ENCODE measurements at places on chromosomes 3 and 15.

DNA sequence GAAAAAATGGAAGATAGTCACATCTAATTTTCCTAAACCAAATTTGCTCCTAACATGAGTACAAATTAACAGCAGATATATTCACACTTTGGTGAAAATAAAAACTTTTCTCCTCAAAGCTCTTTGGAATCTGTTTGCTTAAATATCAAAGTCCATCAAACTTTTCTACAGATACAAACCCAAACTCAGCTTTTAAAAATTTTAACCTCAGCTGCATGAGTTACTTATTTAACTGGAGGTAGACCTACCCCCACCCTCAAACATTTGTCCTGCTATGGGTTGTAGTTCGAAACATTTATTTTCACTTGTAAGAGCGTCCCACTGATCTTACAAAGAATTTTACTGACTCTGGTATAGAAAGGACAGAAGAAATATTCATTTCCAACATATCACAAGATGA is 8.9 kb upstream of the XYLB start:
- no peak for DNase-seq

- no peak for DNase-seq
Measured at GRCh38 chr3:45381168-45381852, 7.1 kb upstream of the LARS2 start.

DNA sequence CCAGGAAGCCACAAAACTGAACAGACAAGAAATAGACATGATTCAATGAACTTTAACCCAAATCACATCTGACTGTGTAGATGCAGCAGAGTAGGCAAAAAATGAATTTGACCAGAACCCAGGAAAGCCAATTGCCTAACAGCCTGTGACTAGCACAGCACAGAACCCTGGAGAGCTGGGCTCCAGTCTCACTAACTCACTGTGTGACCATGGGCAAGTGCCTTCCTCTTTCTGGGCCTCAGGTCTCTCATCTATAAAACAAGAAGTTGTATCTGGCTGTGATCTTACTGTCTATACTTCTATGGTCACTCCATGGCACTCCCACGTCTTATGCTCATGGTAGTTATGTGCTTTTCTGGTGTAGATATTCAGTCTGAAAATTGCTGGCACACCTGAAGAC is 48.1 kb upstream of the USP3 start:
- no peak for DNase-seq

DNA sequence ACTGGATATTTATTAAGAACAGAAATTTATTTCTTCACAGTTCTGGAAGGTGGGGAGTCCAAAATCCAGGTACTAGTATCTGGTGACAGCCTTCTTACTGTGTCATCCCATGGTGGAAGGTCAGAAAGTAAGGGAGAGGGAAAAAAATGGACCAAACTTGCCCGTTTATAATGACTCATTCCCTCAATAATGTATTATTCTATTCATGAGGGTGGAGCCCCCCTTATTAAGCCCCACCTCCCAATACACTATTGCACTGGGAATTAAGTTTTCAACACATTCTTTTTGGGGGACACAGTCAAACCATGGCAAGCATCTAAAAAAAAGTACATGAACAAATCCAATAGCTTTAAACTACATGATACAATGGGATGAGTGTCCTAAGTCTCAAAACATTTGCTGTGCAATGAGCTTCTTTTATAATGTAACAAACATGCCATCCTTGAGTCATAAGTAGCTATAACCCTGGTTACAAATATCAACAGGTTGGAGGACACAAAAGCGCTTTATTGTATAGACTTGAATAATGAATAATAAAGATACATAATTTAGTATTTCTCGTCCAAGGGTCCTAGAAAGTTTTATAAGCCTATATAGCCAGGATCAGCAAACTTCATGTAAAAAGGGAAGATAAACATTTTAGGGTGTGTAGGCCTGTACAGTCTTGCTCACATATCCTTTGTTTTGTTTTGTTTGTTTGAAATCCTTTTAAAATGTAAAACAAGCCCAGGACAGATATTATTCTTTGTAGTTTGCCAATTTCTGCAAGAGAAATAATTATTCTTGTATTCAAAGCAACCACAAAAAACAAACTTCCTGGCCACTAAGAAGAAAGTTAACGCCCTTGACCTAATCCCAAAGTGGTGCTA is 160.6 kb upstream of the RAP2B start:
- no peak for DNase-seq

DNA sequence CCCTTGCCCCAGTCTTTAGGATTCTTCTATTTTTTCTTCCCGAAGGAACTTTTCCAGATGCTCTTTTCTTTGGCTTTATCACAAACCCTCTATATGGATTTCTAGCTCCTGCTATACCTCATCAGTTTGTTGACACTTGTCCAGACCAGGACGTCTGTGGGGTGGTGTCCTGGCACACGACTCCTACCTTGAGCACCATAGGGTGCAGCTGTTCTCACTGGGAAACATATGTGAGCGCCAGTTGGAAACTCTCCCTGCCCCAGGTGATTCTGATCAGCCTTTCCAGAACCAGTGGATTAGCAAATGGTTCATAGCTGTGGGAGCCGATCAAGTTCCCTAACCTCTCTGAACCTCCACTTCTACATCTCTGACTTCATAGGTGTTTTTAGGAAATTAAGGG is 40.6 kb upstream of the USP3 start:
- no peak for DNase-seq

GRCh38 chr3:65742914-65743313 is 295.8 kb downstream of the MAGI1 start:
- DNase-seq: no peak

GRCh38 chr15:74129586-74130154 is 716 bp upstream of the ISLR2 start:
- DNase-seq: no peak

DNA sequence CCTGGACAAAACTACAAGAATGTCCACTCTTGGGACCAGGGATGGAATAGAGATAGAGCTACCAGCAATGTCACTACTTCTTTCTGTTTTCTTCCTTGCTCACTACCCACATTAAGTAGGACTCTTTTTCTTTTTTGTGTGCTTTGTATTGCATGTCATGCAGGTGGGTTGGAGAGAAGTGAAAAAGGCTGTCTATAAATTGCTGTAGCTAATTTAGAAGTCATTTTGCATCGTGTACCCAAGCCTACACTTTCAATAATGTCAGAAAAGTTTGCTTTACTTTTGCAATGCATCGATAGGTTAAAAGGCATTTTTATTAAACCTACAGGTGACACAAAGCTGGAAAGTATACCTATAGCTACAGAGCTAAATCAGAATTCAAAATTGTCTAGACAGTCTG is 58.9 kb downstream of the GTF2E1 start:
- DNase-seq: no peak

DNA sequence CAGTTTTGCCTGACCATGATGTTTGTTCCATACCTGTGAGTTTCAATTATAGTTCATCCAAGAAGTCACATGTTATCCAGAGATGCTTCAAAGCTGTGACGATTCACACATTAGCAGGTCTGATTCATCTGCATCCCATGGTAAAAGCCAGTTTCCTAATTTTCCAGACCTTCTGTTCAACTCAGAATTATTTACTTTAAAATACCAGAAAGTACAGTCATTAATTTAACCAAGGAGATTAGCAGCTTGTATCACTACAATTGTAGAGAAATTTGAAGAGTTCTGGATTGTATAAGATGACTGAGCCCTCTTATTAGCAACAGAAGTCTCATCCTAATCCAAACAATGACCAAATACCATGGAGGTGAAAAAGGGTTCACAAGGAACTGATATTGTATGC is 76.1 kb upstream of the THBS1 start:
- DNase-seq: no peak

DNA sequence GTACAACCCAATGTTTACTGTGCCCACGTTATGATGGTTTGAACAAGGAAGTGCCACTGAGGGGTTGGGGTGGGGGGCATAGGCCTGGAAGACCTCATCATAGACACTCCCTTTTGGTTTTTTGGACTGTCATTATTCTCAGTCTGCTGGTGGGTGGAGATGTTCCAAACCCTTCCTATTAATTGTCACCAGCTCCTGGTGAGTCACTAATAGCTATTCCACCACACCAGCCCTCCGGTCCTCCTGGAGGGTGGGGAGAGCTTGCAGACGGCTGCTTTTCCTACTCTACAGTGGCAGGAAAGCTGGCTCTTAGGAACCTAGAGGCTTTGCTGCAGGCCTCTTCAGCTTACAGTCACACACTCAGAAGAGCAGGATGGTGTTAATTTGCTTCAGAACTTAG is 9.0 kb upstream of the COPG1 start:
- no peak for DNase-seq

DNA sequence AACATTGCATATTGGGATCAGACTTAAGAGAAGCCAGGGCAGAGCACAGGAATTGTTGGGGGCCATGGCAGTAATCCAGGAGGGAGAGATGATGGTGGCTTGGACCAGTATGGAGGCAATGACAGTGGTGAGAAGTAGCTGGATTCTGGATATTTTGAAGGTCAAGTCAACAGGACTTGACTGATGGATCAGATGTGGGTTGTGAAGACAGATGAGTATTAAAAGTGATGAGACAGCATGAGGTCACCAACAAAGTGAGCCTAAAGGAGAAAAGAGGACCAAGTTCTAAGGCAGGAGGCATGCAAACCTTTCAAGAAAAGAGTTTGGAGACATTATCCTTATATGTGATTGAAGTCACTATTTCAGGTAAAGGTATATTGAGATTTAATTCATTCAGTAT is 56.6 kb upstream of the TIPARP start:
- no peak for DNase-seq

DNA sequence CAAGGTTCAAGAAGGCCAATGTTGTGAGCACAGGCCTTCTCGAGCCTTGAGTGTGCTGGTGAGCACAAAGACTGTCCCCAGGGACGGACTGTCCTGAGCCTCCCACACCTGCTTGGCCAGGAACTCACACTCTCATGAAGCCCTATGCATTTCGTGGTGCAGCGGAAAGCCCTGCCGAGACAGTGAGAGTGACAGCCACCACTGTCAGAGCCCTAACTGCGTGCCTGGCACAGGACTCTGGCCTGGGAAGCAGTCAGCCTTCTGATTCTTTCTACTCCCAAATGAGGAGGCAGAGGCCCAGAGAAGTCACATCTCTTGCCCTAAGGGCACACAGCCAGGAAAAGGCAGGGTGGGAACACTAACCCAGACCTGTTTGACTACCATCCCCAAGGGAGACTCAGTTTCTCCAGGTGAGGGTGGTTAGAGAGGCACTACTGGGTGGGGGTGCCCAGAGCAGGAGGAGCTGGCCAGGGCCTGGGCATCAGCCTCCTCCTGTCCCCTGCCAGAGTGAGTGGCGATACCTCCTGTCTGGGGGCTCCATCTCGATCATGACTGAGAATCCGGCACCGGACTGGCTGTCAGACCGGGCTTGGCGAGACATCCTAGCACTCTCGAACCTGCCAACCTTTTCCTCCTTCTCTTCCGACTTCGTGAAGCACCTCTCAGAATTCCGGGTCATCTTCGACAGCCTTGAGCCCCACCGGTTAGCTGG is 50.8 kb downstream of the SEMA3G start:
- no peak for DNase-seq

DNA sequence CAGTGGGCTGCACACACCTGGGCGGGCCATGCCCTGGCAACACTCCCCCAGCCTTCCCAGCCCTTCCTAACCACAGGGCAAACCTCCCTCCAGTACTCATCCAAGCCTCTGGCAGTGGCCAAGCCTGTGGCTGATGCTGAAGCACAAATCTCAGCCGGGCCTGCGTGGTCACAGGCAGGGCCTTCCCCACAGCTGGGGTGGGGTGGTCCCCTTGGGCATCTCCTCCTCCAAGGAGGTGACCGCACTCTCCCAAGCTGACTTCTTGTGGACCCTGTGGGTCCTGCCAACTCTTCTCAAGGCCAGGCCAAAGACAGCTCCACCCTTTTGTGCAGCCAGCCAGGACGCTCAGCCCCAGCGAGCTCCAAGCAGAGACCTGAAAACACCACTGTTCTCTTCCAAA is 21.4 kb downstream of the GRAMD2A start:
- no peak for DNase-seq

- no peak for DNase-seq
Measured at GRCh38 chr3:103184772-103185171, 750.0 kb downstream of the ZPLD1 start.

DNA sequence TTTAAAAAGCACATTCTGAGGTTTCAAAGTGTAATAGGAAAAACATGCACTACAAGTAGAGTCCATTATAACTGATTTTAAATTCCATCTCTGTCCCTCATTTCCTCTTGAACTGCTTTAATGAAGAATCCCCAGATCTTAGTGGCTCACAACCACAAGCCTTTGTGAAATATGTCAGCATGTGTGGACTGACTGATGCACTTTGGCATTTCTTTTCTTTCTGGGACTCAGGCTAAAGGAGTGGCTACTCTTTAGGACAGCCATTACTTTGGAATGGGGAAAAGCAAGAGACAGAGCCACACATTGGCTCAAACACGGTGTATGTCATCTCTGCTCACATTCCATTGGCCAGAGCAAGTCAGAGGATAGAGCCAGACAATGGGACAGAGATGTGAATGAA is 139.6 kb downstream of the GRM7 start:
- DNase-seq: no peak

DNA sequence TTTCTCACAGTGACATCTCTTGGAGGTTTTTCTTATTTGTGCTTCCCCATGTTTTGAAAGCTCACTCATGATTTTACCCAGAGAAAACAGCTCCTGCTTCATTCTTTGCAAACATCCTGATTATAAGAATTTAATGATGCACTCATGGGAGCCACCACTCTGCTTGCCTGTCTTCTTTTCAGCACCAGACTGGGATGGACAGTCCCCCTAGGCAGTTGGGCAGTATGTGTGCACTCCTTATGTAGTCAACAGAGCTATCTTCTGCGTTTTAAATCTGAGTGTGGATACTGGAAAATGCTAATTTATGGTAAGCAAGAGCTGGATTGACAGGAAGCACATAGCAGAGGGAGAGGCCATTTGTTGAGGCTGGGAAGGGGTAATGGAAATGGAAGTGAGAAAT is 276.1 kb downstream of the AGBL1 start:
- DNase-seq: no peak

- DNase-seq: no peak
Measured at GRCh38 chr3:107738486-107739183, 215.9 kb downstream of the BBX start.

DNA sequence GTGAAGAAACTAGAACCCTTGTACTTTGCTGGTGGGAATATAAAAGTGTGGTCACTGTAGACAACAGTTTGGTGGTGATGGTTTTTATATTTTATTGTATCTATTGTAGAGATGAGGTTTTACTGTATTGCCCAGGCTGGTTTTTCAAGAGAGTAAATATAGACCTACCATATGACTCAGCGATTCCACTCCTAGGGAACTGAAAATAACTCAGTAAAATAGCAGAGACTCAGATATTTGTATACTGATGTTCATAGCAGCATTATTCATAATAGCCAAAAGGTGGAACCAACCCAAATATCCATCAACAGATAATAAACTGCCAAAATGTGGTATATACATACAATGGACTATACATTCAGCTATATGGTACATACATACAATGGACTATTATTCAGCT is 68.8 kb upstream of the IL12A start:
- no peak for DNase-seq

DNA sequence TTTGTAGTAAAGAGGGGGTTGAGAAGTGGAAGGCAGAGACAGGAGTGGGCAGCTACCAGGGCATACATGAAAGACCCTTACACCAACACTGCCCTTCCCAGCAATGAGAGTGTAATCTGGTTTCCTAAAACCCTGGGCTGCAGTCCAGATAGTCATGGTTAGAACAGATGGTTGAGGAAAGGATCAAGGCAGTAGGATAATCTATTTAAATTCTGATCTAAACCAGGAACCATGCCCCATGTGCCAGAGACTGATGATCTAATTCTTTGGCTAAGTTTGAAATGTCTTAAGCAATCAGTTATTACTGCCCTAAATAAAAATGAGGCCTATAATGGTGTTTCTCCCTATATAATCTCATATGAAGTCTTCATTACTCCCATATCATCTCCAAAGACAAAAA is 59.6 kb downstream of the PRTG start:
- DNase-seq: no peak
